ENCODE measurements at places on chromosomes 3 and 15. TPM values are rescaled to one million over a fixed set of nuclear protein-coding genes. Genes with fewer than 3 reads are reported as not detected.

AGBL1 gene
- under 0.01 TPM for total RNA-seq

GOLGA8T gene
- total RNA-seq = not detected

ALAS1 gene
- 20.4 TPM for total RNA-seq

IQCF5 gene
- not detected for total RNA-seq

PRSS50 gene
- not detected for total RNA-seq

MYRIP gene
- total RNA-seq = not detected

PLSCR5 gene
- not detected for total RNA-seq

LTF gene
- 0.52 TPM for total RNA-seq

FBXO22 gene
- total RNA-seq = 10.3 TPM
